ENCODE measurements at places on chromosomes 2 and 18. TPM values are rescaled to one million over a fixed set of nuclear protein-coding genes. Genes with fewer than 3 reads are reported as not detected.

DNA sequence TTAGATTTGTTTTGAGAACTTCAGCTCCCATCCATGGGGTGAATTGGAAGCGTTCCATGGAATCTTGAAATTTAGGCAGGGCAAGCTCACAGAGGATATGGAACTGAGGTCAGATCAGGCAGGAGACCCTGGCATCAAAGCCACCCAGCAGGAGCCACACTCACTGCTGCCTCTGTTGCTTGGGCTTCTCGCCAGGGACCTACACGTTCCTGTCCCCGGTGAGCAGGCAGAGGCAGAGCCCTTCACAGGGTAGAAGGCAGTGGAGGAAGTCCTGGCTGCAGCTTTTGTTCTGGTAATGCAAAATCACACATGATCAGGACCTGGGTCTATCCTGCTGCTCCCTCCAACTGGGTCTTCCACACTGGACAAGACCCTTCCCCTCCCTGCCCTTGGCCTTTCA, 42.1 kb downstream of the CAPN13 start:
- no peaks in the 10 kb centered on the region for H3K27me3 ChIP-seq
- H3K27ac ChIP-seq: no peak overlapping the region
- no peaks in the 10 kb centered on the region for H3K36me3 ChIP-seq
- no peak for DNase-seq
- no peaks in the 10 kb centered on the region for H3K4me1 ChIP-seq

- no peak for DNase-seq
- peaks cover 24% of the 10 kb centered on the region for H3K27me3 ChIP-seq
- H3K4me1 ChIP-seq: peaks cover 8% of the 10 kb centered on the region
- no peaks in the 10 kb centered on the region for H3K36me3 ChIP-seq
- no peak overlapping the region for H3K4me3 ChIP-seq
- H3K27ac ChIP-seq: no peak overlapping the region
Observed at GRCh38 chr2:110731064-110731463, 1.3 kb upstream of the ACOXL start.

DNA sequence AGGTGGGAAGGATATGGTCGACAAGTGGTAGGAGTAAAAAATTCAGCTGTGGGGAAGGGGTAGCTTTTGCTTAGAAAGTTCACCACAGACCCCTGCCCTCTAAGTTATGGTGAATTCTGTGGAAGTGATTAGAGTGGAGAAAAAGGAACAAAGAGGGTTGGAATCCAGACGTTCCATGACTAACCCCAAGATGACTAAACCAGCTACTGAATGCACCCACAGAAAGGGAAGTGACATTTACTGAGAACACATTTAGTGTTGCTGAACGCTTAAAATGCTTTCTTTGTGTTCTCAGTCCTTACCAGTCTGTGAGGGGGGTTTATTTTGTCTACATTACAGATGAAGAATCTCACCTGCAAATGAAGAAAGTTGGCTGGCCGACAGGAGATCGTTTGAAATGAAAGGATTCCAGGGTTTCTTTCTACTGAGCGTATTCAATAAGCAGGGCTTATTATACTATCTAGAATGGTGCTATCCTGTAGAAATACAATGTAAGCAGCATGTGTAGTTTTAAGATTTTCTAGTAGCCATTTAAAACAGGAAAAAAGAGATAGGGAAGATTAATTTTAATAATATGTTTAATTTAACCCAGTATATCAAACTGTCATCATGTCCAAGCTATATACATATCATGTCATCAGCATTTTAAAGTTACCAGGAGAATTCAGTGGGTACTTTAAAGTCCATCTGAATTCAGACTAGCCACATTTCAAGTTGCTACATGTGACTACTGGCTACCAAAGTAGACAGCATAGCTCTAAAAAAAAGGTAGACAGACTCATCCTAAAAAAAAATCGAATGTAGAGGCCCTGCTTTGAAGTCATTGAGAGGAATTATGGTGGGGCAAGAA, 60.1 kb downstream of the LIMS1 start:
- H3K36me3 ChIP-seq: no peaks in the 10 kb centered on the region
- H3K4me3 ChIP-seq: no peak overlapping the region
- peak overlapping the region; percentile 75 for H3K27ac ChIP-seq
- peaks cover 37% of the 10 kb centered on the region for H3K4me1 ChIP-seq
- no peak for DNase-seq

The RNU2-63P gene
- total RNA-seq: not detected

DNA sequence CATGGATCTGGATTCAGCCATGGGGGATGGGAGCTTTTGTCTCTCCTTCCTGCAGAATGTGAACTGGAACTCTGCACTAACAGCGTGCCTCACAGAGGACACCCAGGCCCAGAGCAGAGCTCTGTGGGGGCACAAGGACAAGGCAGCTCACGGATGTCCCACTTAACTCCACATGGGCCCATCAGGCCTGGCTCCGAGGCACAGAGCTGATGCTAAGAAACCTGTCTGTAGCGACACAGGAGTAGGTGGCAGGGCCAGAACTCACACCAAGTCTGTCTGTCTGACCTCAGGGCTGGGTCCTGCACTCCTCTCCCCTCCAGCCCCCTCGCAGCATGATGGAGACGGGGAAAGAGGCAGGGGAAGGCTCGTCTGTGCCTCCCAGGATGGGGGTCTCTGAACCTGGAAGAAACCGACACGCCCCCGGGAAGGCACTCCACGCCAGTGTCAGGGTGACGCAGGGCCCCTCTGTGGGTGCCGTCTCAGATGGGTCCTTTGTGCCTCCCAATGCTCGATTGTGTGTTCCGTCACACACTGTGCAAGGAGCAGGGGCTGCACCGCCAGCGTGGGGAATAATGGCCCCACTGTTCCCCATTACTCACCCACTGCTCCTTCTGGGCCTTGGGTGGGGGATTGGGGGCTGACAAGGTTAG, 36.6 kb downstream of the FAM178B start:
- no peaks in the 10 kb centered on the region for H3K36me3 ChIP-seq
- DNase-seq: no peak
- H3K4me1 ChIP-seq: peaks cover 19% of the 10 kb centered on the region
- H3K27ac ChIP-seq: no peak overlapping the region
- no peaks in the 10 kb centered on the region for H3K27me3 ChIP-seq

DNA sequence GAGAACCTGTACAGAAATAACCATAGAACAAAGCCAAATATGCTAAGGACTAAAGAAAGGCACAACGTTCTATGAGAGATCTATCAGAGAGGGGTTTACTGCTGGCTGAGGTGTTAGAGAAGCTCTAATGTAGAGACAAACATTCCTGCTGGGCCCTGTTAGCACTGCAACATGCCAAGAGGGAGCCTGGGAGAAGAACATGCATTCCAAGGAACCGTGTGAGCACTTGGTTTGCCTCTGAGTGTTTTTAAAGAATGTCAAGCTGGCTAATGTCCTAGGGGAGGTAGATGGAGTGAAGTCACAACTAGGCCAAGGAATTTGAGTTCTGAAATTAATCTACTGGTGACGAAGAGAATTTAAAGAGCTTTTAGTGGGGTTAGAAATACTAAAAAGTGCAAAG, 384.3 kb upstream of the LYPD1 start:
- H3K27me3 ChIP-seq: no peaks in the 10 kb centered on the region
- H3K27ac ChIP-seq: peak overlapping the region; percentile 33
- no peak overlapping the region for H3K4me3 ChIP-seq
- H3K36me3 ChIP-seq: no peaks in the 10 kb centered on the region
- no peak for DNase-seq
- no peaks in the 10 kb centered on the region for H3K4me1 ChIP-seq

All from upper lobe of right lung (tissue), 1 donor.